ENCODE measurements at places on chromosomes 13 and 19.

- no peak for DNase-seq
Measured at GRCh38 chr13:74825152-74825937, 656.6 kb downstream of the TBC1D4 start.

- peak; percentile 5 for DNase-seq
Measured at GRCh38 chr13:26971990-26972887, 199.4 kb downstream of the USP12 start.

DNA sequence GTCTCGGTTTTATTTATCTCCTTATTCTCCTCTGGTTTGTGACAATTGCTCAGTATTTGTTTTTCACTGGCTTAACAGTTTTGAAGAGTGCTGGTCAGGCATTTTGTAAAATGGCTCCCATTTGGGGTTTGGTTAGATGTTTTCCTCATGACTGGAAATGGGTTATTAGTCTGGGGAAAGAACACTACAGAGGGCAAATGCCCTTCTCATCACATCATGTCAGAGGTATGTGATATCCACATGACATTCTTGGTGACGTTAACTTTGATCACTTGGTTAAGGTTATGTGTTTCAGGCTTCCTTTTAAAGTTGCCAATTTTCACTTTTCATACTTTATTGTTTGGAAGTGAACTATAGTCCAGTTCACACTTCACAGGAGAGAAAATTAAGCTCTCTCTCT, 74.8 kb upstream of the KLHL1 start:
- DNase-seq: no peak

DNA sequence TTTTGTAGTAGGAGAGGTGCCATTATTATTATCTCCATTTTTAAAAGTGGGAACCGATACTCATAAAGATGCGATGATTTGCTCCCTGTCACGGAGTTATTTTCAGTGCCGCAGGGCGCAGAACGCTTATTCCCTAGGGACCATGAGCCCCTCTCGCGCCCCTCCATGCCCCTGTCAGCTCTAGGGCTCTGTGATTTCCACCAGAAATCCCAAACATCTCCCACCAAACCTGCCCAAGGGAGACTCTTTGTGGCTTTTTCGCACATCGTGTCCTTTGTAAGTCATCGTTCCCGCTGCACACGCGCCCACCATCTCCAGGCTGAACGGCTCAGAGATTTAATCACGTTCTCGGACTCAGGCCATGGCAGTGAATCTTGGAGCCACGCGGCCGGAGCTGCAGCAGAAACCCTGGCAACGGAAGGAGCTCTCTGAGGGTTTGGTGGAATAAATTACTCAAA, 105.1 kb downstream of the DNAJC15 start:
- DNase-seq: no peak

DNA sequence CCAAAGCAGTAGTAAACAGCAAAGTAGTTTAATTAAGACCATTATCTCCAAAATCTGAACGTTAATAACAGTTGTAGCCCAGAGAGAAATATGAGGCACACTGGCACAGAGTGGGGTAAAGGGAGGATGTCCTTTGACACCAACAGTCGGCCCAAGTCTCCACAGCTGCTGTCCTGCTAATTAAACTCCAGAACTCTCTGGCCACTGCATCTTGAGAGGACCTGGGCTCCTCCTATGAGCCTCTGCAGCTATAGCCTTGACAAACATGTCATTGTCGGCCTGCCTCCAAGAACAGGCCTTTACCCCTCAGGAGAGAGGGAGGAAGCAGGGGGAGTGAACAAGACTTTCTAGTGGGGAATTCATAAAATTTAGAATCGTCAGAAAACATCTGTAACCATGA, 1170.4 kb downstream of the UQCRFS1 start:
- DNase-seq: no peak

DNA sequence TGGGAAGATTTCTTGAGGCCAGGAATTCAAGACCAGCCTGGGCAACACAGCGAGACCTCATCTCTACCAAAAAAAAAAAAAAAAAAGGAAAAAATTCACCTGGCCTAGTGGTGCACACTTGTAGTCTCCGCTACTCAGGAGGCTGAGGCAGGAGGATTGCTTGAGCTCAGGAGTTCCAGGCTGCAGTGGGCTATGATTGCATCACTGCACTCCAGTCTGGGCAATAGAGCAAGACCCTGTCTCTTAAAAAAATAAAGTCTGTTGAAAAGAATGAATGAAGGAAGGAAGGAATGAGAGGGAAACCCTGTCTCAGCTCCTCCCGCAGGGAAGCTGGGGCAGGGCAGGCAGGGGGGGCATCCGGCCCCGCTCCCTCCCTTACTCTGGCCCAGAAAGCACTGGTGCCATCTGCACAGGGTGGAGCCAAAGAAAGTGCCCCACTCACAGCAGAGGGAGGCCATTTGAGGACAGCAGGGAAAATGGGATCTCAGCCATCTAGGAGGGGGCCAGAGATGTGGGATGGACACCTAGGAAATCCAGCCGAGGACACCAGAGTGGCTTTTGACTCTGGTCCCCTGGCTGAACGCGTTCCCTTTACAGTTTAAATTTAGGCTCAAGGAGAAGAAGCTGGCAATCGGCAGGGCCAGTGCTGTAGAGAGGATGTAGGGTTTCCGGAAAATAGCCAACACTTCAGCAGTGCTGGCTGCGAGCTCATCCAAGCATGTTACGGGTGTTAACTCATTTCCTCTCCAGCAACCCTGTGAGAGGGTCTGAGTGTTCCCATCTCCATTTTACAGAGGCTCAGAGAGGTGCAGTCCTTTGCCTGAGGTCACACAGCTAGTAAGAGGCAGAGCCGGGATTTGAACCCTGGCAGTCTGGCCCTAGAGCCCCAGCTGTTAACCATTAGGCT, 3.6 kb upstream of the HPN start:
- DNase-seq: no peak

DNA sequence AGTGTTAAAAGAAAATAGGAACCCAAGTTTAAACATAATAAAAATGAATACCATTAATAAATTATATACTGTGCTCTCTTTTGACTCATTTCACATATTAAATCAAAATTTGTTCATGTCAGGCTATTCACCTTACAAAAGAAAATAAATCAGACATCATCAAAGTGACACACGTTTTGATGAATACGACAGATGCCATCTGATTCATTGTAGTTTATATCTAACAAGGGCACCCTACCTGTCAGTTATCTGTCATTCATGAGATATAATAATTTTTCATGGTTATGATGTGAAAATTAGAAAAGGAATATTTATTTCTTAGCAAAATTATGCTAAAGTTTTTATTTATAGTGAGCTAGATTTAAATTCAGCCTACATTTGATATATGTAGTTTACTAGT, 188.1 kb upstream of the PCDH17 start:
- DNase-seq: no peak
